ENCODE measurements at places on chromosomes 2 and 18.

GRCh38 chr2:149719695-149720094, 132.1 kb upstream of the MMADHC start:
- DNase-seq, result no peak

DNA sequence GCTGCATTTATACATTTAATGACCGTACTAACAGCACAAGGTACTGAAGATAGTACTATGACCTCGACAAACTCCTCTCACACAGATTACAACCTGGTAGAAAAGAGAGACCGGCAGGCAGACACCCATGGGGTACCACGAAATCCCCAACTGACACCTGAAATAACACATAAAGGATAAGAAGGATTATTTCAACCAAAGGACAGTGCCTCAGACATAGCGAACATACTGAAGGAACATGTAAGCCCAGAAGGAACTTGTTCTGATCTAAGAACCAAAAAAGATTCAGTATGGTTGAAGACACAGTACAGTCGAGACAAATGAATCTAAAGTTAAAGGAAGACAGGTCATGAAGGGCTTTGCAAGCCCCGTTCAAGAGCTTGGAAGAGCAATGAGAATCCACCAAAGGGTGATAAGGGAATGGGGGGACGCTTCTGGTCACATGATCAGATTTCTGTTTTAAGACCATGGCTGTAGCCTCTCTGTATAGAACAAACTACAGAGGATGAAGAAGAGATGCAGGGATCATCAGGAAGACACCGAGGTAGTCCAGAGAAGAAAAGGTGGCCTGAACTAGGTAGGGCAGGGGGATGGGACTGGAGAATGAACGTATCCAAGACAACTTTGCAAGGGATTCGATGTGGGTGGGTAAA, 902 bp downstream of the MCFD2 start:
- peak; percentile 20 for DNase-seq

DNA sequence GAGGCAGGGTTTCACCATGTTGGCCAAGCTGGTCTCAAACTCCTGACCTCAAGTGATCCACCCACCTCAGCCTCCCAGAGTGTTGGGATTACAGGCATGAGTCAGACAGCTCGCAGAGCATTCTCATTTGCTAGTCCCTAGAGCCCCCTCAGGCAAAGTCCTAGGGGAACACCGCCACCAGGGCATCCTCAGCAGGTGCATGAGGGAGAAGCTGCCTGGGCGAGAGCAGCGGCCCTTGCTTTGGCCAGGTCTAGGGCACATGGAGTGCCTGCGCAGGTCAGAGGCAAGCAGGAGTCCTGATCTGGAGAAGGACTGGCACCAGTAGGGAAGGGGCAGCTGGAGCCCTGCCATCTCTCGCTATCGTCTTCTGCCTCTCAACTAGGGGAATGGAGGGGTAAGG, 32.4 kb downstream of the NGEF start:
- peak; percentile 22 for DNase-seq

GRCh38 chr2:22086726-22087125, 963.0 kb downstream of the TDRD15 start:
- no peak for DNase-seq

DNA sequence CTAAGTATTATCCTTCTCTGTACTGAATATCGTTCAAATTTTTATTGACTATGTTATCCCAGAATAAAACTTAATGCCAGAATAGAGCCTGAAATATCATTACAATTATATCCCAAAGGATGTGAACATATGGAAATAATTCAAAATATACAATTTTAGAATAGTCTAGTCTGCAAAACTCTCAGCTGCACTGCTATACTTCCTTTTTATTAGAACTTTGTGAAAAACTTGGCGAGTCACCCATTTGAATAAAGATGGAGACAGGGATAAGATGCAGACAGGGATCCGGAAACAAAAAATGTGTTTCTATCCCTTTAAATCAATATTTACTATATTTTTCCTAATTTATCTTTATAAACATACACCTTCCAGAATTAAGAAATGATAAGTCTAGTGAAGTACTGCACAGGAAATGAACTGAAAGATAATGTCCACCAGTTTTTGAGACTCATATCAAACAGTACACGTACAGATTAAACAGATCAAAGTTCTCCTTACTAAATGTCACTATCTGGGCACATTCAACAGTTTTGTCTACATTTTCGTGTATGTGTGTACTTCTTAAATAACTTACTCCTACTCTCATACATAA, 107.8 kb downstream of the MEP1B start:
- no peak for DNase-seq

- DNase-seq, result no peak
These were observed 71.0 kb downstream of the PRPF40A start for GRCh38 chr2:152646264-152646663.

GRCh38 chr2:43894743-43895142, 56.0 kb downstream of the ABCG8 start:
- DNase-seq, result no peak

- peak; percentile 59 for DNase-seq
These were observed 56.1 kb upstream of the FHL2 start for GRCh38 chr2:105454801-105455485.

DNA sequence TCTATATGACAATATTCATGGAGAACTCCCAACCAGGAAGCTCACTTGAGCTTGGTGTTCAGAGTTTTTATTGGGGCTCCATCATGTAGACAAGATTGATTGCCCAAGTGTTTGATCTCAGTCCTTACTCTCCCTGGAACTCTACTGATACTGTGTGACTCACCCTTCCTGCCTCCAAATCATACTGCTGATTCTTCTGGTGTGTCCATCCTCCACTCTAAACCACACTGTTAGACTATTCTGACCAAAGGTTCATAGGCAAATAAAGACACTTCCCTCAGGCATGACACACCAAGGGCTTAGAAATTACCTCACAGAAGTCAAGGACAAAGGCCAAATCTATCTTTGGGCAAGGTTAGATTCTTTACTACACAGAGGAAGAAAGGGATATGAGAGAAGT, 107.9 kb upstream of the CDH20 start:
- DNase-seq, result no peak

- DNase-seq, result no peak
These were observed 97.0 kb upstream of the SLC35G4 start for GRCh38 chr18:11512096-11513025.

DNA sequence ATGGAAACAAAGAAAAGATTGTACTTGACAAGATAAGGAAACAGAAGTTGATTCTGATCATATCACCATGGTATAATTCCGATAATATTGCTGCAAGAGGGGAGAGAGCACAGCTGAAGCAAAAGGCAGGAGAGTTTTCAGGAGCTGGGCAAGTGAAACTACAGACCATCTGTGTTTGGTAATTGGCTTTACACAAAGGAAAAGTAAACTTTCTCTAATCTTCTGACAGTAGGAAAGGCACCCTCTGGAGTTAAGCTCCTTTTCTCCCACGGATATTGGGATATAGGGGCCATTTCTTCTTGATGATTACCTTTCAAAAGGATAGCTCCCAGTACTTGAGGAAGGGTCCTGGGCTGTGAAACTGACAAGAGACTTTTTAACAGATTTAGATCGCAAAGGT, 29.9 kb upstream of the REG3A start:
- DNase-seq, result no peak

- DNase-seq, result no peak
These were observed 70.3 kb downstream of the VAPA start for GRCh38 chr18:9984080-9984479.

- peak; percentile 89 for DNase-seq
These were observed 175.3 kb downstream of the RPIA start for GRCh38 chr2:88866756-88867155.

GRCh38 chr2:203135105-203135504, 103.7 kb upstream of the CYP20A1 start:
- no peak for DNase-seq

DNA sequence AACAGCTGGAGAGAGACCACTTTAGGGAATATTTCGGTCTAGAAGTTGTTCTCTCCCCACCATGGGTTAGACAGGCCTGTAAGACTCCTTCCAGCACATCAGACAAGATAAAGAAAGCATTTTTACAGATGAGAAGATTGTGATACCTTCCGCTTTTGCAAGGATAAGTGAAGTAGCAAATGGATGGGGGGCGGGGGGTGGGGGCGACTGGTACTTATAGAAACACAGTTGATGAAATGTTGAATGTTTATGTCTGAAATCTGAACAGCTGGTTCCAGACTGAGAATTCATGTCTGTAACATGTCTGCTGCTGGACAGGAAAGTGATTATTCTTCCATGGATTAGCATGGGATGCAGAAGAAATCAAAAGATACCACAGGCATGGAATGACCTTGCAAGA, 90.5 kb upstream of the FN1 start:
- DNase-seq, result no peak

DNA sequence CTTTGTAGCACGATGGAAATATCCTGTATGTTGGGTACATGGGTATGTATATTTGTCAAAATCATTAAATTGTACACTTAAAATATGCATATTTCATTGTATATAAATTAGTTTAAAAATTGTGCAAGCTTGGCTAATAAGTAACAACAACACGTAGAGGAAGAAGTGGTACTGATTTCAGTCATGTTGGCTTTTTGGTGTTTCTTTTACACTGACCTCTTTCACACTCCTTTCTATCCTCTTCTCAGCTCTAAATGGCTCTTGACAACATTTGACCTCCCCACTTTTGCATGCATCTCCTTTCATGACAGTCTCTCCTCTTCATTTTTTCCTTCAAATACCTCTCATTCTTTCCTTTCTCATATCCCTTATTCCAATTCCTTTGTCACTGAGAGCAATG, 801.4 kb upstream of the ZEB2 start:
- DNase-seq, result no peak

GRCh38 chr2:10237392-10238321, 65.0 kb upstream of the HPCAL1 start:
- no peak for DNase-seq

GRCh38 chr2:204274429-204274828, 270.8 kb upstream of the PARD3B start:
- DNase-seq, result no peak

DNA sequence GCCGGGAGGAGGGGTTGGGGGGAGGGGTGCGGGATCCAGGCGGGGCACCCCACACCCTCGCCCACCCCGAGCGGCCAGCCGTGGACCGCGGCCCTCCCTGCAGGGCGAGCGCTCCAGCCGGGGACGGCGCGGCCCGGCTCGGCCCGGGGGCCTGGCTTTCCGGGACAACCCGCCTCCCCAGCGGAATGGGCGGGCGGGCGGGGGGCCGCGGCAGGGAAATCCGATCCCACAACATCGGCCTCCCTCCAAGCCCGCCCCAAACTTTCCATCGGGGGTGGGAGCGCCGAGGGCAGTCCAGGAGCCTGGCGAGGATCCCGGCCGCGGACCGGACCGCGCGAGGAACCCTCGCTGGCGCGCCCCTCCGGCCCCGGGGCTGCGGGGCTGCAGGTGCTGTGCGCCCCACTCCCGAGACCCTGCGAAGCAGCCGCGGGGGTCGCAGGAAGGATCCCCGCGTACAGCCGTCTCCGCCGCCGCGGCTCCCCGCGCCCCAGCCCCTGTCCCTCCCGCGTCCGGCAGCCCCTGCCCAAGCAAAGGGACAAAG, 529 bp downstream of the SEMA4C start:
- DNase-seq, result peak; percentile 50

DNA sequence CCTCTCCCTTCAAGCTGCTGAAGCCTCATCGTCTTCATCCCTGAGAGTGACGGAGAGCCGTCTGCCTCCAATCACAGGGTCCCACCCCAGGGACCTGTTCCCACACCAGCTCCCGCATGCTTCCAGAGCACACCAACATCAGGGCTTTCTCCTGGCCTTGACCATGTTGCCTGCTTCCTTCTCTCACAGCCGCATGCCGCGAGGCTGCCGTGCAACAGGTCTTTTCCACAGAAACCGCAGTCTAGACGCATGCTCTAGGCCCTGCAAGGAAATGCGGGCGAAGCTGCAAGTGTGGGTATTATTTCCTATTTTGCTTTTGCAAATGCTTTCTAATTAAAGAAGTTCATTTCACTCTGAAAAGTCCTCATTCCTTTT, 277.8 kb downstream of the EIPR1 start:
- DNase-seq, result peak; percentile 35

- DNase-seq, result no peak
These were observed 614.6 kb upstream of the NXPH2 start for GRCh38 chr2:139394801-139395200.

GRCh38 chr2:81087646-81088045, 783.1 kb upstream of the LRRTM1 start:
- peak; percentile 8 for DNase-seq

DNA sequence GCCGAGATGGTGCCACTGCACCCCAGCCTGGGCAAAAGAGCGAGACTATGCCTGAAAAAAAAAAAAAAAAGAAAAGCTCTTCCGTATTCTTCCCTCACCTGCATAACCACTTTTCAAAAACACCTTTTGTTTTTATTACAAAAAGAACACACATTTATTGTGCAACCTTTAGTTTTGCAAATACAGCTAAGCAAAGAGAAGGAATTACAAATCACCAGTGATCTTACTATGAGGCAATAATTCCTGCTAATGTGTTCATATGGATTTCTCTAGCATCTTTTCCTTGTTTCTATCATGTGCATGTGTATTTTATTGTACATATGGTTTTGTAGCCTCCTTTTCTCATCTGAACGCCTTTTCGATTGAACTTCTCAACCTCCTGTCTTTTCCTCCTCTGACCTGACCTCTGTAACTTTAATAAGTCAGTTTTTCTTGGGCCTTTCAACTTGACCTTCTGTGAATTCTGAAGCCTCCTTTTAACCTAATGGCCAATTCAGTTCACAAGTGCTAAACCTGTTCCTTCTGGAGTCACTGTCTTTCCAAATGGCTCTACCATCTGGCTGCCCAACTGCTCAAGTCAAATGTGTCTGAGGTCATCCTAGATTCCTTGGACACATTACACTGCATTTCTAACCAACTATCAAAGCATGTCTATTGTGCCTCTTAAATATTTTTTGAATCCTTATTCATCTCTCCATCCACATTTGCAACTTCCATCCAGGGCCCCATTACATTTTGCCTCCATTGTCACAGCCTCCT, 59.1 kb upstream of the DAPL1 start:
- no peak for DNase-seq

GRCh38 chr2:20612925-20613916, 37.7 kb downstream of the HS1BP3 start:
- no peak for DNase-seq

- no peak for DNase-seq
These were observed 37.5 kb downstream of the ITGB1BP1 start for GRCh38 chr2:9385841-9386240.

DNA sequence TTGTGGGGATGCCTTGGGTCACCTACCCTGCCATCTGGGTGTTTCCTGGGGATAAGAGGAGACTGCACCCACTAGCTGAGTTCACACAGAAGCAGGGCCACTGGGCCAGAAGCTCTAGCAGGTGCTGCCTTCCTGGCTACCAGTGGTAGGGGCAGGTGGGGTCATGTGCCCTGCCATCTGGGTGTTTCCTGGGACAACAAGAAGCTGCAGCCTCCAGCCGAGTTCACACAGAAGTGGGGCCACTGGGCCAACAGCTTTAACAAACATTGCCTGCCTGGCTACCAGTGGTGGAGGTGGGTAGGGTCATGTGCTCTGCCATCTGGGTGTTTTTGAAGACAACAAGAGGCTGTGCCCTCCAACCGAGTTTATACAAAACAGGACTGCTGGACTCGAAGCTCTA, 282.2 kb upstream of the SYT4 start:
- no peak for DNase-seq

DNA sequence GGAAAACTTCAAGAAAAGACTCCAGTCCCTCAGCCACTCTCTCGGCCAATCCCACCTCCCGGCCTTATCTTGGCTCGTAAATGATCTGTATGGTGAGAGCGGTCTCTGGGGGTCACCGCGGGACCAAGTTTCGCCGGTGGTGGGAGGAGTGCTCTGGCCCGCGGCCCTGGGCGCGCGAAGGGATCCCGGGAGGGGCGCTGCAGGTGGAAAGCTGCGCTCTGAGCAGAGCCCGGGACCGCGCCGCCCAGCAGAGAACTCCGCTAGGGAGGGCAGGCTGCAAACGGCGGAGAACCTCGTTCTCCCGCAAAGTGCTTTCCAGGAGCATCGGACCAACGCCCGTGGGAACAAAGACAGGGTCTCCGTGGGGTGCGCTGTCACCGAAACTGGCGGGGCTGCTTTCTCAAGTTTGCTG, 622 bp downstream of the LRP2 start:
- DNase-seq, result peak; percentile 30

Measured in NB4 (cell line).